Activated CD4-positive, alpha-beta T cell treated with anti-CD3 and anti-CD28 coated beads for 1 hour (primary cell): ENCODE measurements at places on chromosomes 13 and 19.

DNA sequence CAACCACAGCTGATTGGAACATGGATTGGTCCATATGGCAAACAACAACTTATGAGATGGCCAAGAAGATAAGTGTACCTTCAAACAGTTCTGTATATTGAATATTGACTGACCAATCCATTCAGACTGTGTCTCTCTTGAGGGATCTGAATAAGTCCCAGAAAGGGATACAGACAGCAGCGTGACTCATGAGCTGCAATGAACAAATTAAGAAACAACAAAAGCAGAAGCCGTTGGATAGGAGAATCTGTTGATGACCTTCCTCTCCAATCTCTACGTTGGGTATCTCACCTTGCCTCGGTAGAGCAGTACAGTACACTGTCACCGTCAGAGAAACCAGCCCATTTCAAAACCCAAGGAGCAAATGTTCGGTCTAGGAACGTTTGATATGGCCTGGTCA, 21.3 kb downstream of the MBD3L2B start:
- no peak for DNase-seq

DNA sequence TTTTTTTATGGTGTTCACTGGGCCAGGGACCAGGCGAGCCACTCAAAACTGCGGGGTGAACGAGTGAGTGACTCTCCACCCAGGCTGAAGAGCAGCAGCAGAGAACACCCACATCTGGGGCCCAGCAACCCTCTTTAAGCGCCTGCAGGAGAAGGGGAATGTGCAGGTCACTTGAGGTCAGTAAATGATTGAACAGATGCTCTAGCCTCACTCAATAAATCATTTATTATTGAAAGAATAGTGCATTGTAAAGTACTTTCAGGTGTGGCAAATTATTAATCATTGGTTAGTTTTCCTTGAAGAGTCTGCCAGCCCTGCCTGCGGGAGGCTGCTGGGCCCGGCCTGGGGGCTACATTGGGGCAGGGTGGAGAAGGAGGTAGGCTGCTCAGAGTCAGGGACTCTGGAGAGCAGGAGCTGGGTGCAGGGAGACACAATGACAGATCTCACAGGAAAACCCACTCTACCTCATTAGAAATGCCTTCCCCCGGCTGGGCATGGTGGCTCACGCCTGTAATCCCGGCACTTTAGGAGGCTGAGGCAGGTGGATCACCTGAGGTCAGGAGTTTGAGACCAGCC, 42.5 kb downstream of the ABCC4 start:
- DNase-seq, result no peak

DNA sequence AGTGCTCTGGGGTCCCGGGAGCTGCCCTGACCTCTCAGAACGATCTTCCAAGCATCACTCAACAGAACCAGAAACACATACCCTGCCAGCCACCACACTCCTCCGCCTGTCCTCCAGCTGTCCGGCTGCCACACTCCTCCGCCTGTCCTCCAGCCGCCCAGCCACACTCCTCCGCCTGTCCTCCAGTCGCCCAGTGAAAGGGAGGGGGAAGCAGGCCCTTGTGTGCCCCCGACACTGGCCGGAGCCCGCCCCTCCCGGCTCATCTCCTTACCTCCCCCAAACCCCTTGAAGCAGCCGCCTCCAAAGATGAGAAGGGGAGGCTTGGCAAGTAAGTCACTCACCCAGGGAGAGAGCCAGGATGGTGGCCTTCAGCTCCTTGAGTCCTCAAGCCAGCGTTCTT, 40.2 kb downstream of the STK24 start:
- no peak for DNase-seq

DNA sequence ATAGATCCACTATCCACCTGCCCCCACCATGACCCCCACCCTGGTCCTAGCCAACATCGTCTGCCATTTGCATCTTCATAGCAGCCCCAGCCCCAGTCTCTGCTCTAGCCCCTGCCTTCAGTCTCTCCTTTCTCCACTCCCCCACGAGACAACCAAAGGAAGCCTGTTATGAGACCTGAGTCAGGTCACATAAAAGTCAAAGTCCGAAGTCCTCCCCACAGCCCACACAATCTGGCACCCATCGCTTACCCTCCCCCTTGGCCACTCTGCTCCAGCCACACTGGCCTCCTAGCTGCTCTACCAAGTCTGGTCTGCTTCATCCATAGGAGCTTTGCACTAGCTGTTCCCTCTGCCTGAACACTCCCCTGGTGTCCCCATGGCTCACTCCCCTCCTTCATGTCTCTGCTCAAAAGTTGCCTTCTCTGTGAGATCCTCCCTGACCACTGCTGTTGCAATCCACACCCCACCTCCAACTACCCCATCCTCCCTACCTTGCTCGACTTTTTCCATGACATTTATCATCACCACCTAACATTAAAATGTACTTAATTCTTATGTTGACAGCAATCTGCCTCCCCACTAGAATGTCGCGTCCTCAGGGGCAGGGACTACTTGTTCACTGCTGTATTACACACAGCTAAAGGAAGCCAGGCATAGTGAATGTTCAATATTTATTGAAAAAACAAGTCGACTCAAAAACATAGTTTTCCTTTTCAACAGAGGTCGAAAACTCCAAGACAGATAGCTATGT, 1.2 kb upstream of the PLEKHG2 start:
- DNase-seq, result peak; percentile 50
